ENCODE measurements at places on chromosomes 12 and 14.
A peak's percentile ranks its signal among the peaks of the same experiment; 100 is the strongest.

DNA sequence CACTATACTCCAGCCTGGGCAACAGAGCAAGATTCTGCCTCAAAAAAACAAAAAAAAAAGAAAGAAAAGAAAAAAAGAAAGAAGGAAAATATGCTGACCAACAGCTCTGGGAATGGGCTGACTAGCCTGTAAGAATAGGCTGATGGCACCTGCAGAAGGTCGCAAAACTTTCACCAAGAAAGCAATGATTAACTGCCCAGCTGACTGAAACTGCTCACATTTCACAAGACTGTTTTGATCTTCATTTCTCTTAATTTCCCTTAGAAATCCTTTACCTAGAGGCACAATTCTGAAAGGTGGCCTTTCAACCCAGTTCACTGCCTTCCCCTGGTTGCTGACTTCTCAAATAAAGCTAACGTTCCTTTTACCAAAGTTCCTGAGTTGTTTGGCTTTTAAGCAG is 12.4 kb downstream of the BEST3 start:
- DNase-seq: no peak

DNA sequence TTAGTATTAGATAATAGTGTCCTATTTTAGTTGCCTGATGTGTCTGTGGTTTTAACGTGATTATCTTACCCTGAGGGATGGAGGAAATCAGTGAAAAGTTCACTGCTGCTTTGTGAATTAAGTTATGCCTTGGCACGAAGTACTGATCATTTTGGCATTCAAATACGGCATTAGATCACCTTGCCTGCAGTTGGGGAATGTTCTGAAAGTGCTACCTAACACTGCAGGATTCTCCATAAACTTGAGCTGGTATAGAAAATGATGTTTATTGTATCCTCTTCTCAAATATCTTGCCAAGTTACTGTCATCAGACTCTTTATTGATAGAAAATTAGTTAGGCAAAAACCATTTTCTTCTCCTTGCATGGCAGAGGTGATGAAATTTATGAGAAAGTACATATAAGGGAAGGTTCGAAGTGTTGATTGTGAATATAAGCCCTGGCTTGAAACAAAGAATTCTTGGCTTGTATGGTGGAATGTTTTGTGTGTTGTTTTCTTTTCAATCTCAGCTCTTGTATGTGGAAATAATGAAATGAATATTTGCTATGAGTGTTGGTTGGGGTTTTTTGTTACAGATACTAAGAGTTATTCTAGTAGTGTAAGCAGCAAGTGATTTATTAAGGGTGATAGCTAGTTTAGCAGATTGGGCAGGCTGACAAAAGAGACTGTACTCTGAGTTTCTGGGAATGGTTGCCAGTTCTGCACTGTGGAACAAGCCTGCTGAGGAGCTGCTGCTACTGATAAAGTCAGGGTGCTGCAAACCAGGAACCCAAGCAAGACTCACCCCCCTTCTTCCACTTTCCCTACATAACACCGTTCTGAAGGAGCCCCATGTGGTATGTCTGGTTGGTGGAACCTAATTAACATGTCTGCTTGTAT is 448.3 kb downstream of the PCNX1 start:
- peak; percentile 56 for DNase-seq

- DNase-seq: no peak
These were observed 312.2 kb downstream of the ATXN7L3B start for GRCh38 chr12:74849801-74850200.

- no peak for DNase-seq
These were observed 87.5 kb downstream of the SCARB1 start for GRCh38 chr12:124776125-124776513.

DNA sequence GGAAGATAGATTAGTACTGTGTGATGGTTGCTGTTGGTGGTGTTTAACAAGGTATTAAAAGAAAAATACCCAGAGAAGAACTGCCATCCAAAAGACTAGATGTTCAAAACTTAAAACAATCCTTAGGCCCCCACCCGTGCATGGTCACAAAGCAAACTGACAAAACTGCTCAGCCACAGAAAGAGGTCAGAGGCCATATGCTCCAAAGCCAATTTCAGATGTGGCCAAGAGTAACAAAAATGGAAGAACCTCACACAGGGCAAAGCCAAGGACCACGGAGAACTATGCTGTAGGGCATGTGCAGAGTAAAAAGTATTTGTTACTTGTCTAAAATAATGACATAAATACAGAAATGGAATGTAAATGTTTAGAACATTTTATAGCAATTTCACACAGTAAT is 5.3 kb downstream of the TXNDC16 start:
- no peak for DNase-seq

DNA sequence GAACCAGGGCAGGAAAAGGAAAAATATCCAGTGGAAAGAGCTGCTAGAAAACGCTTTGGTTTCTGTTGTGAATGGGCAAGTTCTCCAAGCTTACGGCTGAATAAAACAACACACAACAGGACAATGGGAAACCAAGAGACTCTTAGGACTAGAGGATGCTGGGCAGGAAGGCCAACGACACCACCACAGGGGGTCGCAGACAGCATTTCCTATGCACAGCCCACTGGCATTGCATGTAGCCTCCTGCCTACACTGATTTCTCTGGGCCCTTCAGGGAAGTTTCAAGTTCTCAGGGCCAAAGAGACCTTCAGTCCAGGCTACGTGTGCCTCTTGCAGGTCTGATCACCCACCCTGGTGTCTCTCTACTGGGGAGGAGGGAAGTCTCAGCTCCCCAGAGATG is 108.0 kb downstream of the RIMBP2 start:
- DNase-seq: no peak

GRCh38 chr12:21353487-21353886 is 18.8 kb upstream of the SLCO1A2 start:
- DNase-seq: no peak
